ENCODE measurements at places on chromosomes 11 and 22.

DNA sequence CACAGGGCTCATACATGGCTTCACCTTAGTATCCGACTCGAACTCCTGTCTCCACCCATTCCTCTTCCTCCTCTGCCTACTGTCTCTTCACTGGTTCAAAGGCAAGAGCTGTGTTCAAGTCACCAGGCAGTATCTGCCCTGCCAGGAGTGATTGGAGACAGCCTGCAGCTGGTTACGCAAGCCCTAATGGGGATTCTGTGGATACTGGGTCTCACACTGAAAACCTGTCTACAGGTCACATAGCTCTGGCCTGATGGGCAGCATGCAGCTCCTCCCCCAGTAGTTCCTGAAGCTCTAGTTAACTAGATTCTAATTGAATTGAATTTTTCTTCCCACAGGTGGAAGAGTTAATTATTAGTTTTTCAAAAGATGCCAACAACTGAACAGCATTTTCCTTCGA is 332.2 kb downstream of the TMEM135 start:
- DNase-seq, result no peak

DNA sequence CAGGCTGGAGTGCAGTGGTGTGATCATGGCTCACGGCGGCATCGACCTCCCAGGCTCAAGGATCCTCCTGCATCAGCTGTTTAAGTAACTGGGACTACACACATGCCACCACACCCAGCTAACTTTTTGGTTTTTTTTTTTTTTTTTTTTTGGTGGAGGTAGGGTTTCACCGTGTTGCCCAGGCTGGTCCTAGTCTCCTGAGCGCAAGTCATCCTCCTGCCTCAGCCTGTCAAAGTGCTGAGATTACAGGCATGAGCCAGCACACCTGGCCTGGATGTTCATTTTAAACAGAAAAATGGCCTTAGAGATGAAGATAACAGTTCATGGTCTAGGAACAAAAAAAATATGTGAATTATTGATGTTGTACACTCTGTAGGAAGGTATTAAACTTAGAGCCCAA is 13.6 kb upstream of the SLC25A18 start:
- DNase-seq, result no peak

DNA sequence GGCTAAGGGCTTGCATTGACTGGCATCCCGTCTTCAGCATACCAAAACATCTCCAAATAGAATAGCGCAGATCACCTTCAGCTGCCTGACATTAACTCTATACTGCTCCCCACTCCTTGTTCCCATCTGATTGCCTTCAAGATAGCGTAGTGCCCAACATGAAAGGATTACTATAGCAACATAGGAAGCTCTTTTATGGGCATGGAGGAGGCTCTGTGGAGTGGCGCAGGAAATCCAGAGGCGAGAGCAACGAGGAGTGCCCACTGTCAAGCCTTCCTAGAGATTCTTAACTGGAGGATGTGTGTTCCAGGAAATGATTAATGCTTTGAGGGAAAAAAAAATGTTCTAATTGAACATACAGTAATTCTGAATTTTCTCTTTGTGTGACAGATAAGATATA is 213.3 kb downstream of the CADM1 start:
- no peak for DNase-seq

DNA sequence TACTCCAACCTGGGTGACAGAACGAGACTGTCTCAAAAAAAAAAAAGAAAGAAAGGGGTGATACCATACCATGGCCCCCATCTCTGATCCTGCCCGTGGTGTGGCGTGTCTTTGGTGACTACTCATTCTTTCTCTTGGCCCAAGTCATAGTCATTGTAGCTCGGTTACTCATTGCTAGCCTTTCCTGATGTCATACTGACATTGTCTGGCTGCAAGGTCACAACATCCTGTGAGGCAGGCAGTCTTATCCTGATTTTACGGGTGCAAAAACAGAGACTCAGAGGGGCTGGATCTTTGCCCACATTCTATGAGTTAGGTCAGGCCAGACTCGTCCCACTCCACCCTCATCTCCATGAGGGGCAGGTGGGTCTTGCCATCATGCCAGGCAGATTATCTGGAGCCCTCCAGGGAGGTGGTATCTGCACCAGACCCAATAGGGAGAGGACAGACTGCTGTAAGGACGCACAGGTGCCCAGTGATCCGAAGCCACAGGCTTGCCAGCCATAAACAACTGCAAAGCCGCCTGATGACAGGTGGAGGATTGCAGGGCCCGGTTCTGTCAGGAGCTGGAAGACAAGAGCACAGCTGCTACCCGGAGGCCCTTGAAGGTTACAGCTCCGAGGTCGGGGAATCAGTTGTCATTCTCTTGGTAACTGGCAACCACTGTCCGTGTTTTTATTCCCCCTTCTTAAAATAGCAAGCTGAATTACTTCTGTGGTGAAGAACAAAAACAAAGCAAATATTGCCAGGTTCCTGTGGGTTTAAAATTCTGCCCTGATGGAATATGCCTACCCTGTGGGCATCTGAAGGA is 13.8 kb downstream of the TOM1 start:
- DNase-seq, result no peak

GRCh38 chr11:131897956-131898355 is 527.5 kb downstream of the NTM start:
- DNase-seq, result no peak

GRCh38 chr22:23547818-23548500 is 32.1 kb downstream of the IGLL1 start:
- DNase-seq, result no peak

DNA sequence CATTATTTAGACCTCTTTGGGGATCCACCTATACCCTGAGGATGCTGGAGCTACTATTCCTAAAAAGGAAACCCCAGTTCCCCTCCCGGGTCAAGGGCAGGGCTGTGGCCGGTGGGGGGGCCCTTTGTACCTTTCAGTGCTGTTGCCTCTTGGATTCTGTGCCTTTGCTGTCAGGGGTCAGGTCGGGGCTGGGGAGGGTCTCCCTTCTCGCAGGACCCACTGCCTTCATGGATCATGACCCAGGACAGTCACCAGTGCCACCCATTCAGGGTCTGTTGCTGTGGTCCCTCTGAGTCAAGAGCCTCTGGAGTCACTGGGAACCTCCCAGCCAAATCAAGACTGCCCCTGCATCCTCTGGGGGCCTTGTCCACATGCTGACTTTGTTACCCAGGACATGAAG is 78.1 kb upstream of the CCND1 start:
- no peak for DNase-seq

GRCh38 chr11:103928802-103929161 is 107.7 kb upstream of the DDI1 start:
- DNase-seq, result no peak

DNA sequence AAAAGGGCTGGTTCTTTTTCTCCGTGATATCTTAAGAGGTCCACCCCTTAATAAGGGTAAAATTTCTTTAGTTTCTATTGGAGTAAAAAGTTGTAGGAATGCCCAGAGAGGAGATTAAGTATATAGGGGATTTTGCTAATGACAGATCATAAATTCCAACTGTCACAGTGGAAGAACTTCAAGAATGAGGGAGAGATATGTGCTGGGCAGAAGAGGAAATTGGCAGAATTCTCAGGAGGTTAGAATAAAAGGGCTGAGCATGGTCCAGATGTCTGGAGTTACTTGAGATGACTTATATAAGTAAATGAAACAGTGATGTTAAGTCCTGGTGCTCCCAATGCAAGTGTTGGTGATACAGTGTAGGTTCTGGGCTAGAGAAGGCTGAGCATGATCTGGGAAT is 417.6 kb upstream of the ARHGAP42 start:
- no peak for DNase-seq

DNA sequence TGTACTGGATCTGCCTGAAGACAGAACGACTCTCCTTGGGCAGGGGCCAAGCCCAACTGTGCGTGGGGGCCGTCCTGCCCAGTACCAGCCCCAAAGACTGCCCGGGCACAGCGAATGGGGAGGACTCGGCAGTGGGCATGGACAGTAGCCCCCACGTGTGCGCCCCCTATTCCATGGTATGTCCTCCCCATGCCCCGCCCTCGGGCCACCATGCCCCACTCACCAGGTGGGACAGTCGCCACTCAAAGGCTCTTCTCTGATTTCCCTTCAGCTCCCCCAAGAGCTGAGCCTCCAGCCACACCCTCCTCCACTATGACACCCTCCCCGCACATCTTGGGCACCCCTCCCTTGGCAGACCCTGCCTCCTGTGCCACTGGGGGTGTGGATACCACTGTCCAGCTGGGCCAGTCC is 43.5 kb downstream of the GNB1L start:
- no peak for DNase-seq

DNA sequence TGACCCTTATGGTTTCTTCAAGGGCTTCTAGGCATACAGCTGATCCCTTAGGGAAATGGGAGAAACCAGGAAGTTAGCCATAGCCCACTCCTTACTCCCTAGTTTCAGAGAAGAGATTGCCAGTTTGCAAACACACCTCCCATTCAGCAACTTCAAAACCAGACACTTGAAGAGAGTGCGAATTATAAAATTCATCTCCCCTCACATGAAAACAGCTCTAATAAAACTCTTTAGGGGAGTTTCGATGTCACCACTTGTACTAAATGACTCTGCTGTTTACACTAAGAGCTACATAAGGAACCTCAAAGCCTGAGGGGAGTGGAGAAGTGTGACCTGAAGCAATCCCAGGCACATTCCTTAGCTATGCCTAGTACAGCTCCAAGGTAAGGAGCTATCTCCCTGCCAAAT is 8.3 kb downstream of the LGR4 start:
- DNase-seq, result no peak

DNA sequence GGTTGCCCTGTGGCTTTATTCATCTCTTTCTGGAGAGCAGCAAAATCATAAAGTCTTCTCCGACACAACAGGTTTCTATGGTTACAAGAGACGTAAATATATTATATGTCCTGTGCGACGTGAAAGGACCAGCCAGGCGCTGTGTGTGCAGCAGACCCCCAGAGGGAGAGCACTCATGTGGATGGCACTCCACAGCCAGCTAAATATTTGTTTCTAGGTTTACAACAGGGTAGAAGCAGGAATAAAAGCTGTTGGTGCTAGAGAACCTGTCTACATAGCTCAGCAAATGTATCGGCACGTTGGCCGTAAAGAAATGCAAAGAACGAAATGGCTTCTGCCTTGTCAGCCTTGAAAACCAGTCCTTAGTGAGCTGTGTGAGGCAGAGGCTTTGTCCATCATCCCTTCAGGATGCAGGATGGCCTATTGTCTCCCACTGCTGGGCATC is 133.8 kb upstream of the PITPNB start:
- no peak for DNase-seq

DNA sequence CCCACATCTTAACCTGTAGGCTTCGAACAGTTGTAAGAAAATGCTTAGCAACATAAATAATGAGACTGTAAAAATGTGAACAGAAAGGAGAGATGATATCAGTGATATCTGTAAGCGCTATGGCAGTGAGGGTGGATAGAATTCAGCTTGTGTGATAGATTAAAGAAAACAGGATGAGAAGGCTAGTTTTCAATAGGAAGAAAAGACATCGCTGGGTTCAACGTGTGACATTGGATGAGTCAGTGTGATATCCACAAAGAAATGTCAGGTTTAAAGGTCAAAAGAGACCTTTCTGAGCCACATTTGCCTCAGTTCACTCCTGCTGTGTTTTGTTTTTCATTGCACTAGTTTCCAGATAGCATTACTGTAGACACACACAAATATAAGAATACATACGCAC is 13.7 kb upstream of the RFPL3 start:
- no peak for DNase-seq

- DNase-seq, result peak; percentile 27
These were observed 228.2 kb upstream of the ZC3H12C start for GRCh38 chr11:109864834-109865547.

GRCh38 chr11:68505596-68505995 is 45.0 kb downstream of the PPP6R3 start:
- no peak for DNase-seq

DNA sequence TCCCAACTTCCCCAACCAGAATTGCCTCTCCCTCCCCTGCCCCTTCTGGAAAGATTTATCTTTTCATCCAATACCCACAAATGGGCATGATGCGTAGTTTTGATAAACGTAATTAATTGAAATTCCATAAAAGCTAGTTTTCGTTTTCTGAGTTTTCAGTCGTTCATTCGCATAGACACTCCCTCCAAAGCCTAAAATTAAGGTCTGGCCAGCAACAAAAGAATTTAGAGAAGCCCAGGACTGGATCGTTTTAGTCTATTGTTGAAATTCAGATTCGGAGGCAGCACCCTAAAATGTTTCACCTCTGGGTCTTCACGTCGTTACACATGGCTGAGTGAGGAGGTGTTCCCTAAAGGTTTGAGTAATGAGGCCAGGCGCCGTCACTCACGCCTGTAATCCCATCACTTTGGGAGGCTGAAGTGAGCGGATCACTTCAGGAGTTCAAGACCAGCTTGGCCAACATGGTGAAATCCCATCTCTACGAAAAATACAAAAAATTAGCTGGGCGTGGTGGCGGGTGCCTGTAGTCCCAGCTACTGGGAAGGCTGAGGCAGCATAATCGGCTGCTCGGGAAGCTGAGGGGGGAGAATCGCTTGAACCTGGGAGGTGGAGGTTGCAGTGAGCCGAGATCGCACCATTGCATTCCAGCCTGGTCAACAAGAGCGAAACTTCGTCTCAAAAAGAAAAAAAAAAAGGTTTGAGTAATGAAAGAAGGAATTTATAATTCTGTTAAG is 589 bp upstream of the NDUFC2 start:
- no peak for DNase-seq

- DNase-seq, result no peak
These were observed 66.2 kb upstream of the EIF3D start for GRCh38 chr22:36595154-36595553.

GRCh38 chr22:46233231-46233630 is 16.9 kb downstream of the CDPF1 start:
- DNase-seq, result no peak

- DNase-seq, result no peak
These were observed 21.8 kb downstream of the PRR5 start for GRCh38 chr22:44723801-44724200.

GRCh38 chr22:28246397-28246796 is 327.3 kb upstream of the PITPNB start:
- peak; percentile 26 for DNase-seq

DNA sequence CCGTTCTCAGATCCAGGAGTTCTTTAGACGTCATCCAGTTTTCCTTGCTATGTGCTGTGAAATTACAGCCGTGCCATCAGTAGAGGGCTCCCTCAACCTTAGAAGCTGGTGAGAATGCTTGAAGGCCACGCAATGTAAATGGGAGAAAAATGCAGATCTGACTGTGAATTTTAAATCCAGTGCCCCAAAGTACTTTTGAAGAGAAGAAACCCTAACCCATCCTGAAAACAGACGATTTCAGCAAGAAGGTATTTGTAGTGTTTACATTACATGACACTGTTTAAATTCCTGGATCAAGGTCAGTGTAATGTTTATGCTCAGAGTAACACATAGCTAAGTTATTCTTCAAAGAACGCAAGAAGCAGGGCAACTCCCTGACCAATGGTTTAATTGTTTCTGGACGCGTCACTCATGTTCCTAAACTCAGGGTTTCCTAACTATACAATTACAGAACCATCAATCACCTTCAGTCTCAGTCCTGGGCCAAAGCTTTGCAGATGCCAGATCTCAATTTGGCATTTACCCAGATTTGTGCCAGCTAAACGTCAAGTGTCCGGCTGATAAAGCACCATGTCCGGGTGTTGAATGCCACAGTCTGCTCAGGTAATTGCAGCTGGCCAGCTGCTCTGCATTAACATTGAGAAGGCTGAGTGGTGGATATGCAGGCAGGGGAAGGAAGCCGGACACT is 38.2 kb downstream of the ADAMTS8 start:
- DNase-seq, result peak; percentile 67

- DNase-seq, result no peak
These were observed 36.9 kb downstream of the PIWIL3 start for GRCh38 chr22:24737582-24737981.

All from fibroblast of the conjunctiva (primary cell).